AG09309 (cell line): ENCODE measurements at places on chromosomes 16 and 17.

- no peak for DNase-seq
Observed at GRCh38 chr16:11674818-11675560, 6.7 kb downstream of the SNN start.

DNA sequence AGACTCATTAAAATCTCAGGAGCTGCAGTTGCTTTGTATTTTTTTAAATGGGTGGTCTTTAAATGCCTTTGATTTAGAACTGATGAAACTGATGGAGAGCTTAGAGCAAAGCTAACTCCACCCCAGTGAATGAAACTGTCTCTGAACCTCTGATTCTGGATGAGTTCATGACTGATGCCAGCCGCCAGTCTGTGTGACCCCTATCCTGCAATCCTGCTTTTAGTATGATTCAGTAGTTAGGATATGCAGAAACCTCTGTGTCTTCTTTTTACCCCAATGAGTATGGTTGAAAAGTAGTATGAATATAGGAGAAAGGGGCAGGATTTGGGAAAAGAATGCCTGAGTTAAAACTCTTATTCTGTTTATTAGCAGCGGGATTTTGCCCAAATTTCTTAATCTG is 12.3 kb upstream of the SALL1 start:
- DNase-seq: no peak

DNA sequence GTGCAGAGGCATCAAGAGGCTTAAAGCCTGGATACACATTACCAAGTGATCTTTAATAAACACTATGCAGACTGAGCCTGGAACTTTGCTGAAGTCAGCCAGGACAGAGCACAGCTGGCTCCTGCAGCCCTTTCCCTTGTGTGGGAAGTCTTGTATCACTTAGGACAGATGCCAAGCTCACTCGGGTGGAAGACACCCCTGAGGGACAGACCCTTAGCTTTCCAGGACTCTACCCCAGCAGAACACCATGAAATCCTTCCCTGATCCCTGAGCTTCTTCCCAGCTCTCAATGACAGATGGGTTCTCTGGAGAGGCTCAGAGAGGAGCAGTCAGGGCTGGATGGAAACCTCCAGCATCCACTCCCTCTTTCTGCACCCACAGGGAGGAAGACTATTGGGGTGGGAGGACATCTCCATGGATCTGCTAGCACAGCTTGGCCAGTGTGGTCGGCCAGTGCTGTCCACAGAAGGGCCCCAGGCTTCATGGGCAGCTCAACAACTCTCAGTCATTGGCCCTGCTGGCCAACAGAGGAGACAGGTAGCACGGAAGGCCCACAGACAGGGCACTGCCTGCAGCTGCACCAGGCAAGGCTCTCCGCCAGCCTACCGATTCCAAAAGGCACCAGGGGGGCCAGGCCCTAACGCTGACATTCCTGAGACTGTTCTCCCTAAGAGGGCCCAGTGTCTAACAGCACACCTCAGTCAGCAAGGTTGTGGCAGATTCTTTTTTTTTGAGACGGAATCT is 15.9 kb downstream of the RAB5C start:
- no peak for DNase-seq

- DNase-seq: no peak
Observed at GRCh38 chr17:21125862-21126261, 902 bp upstream of the DHRS7B start.

- no peak for DNase-seq
Observed at GRCh38 chr16:8776129-8776584, 21.3 kb downstream of the TMEM186 start.
